Stimulated activated CD4-positive, alpha-beta T cell treated with anti-CD3 and anti-CD28 coated beads, Interleukin-4, amount 100 ng/mL, for 24 hours (primary cell): ENCODE measurements at places on chromosomes 16 and 17.

- DNase-seq: peak; percentile 84
Measured at GRCh38 chr16:85821390-85822135, 22.1 kb downstream of the COX4I1 start.

DNA sequence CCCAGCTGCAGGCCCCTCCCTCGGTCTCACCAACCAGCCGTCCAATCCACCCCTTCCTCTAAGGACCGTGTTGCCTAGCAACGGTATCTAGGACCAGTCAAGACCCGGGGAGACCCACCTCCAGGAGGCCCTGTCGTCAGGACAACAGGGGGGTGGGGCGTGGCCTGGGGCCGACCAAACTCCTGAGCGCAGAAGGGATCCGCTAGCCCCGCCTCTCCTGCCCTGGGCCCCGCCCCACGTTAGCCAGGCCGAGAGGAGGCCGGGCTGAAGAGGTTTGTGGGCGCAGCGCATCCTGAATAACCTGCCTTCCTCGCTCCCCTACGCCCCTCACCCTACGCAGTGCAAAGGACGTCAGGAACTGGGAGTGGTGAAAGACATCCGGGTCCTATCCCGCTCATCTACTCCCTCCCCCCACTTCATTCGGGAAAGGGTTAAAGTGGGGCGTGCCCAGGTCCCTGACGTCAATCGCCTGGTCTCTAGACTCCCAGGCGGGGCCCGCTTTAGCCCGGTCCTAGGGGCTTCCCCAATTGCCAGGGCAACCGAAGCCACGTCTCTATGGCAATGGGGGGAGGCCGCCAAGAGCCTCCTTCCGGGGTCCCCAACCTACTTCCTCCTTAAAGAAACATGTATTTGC is 14.7 kb downstream of the DLG4 start:
- DNase-seq: peak; percentile 89

GRCh38 chr16:23423496-23424049 is 29.4 kb downstream of the COG7 start:
- DNase-seq: no peak

DNA sequence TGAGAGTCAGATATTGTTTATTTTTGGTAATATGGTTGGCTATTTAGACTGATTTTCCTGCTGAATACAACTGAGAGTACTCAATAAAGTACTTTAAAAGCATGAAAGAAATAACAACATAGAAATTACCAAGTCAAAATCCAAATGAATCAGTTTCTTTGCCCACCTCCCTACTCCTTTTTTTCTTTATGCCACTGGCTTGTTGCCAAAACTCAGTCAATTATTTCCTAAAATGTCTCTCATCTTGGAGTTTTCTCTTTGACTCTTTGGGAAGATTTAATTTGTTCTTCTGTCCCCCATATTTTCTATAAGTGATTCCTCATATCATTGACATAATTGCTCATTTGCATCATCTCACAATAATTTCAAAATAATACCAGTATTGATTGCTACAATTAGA is 2.6 kb upstream of the OMG start:
- no peak for DNase-seq

DNA sequence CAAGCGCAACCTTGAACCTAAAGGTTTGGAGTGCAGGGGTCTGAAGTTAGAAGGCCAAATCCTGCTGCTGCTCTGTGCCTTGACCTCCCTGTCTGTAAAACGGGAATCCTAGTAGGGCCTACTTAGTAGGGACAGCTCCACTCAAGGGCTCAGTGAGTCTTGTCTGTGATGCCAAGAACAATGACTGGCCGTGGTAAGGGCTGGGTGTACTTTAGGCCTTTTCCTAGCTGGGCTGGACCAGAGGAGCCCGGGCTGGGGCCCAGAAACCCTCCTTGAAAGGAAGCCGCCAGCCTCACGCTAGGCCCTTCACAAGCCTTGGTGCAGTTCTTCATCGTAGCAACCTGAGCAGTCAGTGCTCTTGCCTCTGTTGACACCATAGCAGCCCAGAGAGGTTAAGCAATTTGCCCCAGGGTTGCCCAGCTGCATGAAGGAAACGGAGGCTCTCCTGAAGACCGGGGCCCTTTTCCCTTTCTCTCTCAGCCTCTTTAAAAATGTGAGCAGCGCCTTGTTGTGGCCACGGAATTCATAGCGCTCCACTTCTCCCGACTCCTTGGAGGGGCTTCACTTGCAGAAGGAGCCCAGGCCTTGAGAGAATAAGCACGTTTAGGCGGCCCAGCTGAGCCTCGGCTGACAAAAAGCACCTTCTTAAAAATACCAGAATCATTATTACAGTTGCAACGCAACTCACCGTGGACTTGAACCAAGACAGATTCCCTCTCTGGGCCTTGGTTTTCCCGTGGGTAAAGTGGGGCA is 4.4 kb downstream of the NECAB2 start:
- DNase-seq: no peak

DNA sequence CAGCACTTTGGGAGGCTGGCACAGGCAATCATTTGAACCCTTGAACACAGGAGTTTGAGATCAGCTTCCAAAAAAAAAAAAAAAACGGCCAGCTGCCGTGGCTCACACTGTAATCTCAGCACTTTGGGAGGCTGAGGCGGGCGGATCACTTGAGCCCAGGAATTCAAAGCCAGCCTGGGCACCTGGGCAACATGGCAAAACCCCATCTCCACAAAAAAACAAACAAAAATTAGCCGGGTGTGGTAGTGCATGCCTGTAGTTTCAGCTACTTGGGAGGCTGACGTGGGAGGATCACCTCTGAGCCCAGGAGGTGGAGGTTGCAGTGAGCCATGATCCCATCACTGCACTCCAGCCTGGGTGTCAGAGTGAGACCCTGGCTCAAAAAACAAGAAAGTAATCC is 39.0 kb downstream of the GRB2 start:
- DNase-seq: no peak

- no peak for DNase-seq
Measured at GRCh38 chr17:75584849-75585175, 2.8 kb upstream of the MYO15B start.

DNA sequence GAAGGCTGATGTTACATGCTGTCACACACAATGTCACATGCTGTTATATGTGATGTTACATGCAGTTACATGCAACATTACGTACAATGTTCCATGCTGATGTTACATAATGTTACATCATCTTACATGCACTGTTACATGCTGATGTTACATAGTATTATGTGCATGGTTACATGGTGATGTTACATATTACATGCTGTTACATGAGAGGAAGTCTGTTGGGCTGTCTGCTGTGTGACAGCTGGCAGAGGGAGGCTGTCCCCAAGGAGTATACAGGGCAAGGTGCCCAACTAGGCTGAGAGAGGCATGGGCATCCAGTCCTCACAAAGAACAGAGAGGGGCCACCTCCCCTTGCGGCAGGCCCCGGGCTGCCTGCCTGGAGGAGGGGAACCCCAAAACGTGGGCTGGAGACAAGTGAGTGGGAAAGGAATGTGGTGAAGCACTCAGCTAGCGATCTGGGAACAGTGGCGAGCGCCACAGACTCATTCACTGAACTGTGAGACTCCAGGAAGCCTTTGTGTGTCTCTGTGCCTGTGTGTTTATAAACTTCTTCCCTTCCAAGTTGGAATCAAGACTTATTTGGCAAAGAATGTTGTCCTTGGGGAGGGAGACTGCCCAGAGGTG is 30.6 kb downstream of the TMEM92 start:
- no peak for DNase-seq

DNA sequence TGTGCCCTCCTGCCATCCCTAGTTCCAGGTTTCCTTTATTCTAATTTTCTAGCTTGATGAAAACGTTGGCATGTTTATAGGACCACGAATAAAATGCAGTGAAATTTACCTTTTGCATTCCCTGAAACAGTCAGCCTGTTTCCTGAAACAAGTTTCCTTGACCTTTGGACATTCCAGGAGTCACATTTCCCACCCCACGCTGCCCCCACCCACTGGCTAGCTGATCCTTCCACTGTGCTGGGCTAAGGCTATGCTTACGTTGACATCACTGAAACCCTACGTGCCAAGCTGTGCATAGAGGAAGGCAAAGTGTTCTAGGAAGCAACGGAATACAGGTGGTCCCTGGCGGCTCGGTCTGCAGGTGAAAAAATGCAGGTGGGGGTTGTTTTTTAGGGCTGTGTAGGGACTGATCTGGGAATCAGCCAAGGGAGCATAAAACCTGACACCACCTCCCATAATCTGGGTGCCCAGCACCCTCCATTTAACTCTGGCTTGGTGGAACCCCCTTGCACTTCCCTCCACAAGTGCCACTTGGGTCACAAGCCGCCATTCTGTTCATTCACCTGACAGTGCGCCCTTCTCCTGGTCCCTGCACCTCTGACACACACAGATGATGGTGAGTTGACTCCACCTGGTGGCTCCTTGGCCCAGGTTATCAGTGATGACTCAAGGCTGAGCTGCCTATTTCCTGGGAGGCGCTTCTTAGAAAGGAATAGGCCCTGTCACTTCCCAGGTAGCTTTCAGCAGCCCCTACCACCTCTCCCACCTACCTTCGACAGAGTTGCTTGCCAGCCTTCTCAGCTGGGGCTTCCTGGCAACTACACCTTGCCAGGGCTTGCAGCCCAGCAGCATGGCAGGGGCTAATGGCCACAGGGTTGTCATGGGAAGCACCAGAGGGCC is 83.7 kb downstream of the N4BP1 start:
- DNase-seq: peak; percentile 38

DNA sequence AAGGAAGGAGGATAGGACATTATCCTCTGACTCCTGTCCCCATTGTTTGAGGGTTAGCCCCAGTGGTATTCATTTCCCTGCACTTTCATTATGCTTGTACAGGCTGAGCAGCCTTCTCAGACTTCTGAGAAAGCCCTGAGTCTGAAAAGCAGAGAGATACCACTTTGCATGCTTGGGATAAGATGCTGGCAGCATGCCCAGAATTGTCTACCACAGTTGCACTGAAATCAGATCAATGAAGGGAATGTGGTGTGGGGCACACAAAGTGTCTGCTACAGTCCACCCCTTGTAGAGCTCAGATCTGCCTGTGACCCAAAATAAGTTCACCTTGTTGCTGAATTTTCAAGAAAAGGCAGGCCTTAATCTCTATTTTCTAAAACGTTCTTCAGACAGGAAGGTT is 160.6 kb downstream of the CCT6B start:
- no peak for DNase-seq

- DNase-seq: no peak
Measured at GRCh38 chr16:61934601-61935000, 101.6 kb downstream of the CDH8 start.

DNA sequence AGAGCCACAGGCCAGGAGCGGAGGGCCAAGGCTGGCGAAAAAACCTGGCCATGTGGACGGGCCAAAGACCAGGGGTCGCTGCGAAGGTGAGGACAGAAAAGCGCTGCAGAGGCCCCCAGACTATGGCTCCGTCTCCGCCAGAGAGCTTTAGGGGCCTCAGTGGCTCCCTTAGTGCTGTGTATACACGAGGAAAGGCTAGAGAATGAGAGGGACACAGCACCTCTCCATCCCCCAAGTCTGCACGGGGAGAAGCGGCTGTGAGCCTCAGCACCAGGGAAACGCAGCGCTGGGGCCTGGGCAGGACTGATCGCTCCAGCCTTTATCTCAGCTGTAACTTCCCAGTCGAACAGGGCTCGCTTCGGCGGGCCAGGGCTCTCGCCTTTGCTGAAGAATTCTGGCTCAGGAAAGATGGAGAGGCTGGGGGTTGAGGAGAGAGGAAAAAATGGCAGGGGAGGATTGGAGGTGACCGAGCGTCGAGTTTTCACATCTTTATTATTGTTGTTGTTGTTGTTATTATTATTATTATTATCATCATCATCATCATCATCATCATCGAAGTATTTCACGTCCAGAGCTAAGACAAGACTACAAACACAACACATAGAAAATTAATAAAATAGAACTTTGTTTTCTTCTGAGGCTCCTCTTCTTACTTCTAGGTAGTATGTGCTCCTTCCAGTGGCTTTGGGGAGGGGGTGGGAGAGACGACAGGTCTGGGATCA is 1.9 kb upstream of the HOXB5 start:
- DNase-seq: no peak

DNA sequence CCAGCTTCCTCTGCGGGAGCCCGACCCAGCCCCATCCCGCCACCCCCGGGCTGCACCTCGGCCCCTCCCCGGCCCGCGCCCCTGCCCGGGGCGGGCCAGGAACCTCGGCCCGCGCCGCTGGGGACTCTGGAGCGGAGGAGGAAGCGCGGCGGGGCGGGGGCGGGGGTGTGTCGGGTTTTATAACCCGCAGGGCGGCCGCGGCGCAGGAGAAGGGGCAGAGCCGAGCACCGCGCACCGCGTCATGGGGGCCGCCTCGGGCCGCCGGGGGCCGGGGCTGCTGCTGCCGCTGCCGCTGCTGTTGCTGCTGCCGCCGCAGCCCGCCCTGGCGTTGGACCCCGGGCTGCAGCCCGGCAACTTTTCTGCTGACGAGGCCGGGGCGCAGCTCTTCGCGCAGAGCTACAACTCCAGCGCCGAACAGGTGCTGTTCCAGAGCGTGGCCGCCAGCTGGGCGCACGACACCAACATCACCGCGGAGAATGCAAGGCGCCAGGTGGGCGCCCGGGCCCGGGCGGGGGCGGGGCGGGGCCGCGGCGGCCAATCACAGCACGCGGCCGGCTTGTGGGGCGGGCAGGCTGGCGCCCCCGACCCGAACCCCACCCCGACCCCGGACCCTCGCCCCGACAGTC is at the start of gene ACE:
Gene ACE, plus strand, starts transcription at position 208 of the 626 bp plus-strand sequence. Its CDS starts 34 bp downstream, at position 242.
- DNase-seq: peak; percentile 42

DNA sequence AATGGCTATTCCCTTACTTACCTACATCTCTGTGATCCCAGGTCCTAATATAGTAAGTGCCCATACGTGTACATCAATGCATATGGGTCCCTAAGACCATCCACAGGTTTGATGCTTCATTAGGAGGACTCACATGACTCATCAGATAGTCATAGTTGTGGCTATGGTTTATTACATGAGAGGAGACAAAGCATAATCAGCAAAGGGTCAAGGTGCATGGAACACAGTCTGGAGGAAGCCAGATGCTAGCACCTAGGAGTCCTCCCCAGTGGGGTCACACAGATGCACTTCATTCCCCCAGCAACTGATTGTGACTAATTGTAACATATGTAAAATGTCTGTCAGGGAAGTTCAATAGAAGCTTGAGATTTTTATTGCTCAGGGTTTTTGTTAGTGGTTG is 42.8 kb downstream of the PHKB start:
- no peak for DNase-seq

- no peak for DNase-seq
Measured at GRCh38 chr16:66251476-66252160, 114.9 kb upstream of the CDH5 start.

DNA sequence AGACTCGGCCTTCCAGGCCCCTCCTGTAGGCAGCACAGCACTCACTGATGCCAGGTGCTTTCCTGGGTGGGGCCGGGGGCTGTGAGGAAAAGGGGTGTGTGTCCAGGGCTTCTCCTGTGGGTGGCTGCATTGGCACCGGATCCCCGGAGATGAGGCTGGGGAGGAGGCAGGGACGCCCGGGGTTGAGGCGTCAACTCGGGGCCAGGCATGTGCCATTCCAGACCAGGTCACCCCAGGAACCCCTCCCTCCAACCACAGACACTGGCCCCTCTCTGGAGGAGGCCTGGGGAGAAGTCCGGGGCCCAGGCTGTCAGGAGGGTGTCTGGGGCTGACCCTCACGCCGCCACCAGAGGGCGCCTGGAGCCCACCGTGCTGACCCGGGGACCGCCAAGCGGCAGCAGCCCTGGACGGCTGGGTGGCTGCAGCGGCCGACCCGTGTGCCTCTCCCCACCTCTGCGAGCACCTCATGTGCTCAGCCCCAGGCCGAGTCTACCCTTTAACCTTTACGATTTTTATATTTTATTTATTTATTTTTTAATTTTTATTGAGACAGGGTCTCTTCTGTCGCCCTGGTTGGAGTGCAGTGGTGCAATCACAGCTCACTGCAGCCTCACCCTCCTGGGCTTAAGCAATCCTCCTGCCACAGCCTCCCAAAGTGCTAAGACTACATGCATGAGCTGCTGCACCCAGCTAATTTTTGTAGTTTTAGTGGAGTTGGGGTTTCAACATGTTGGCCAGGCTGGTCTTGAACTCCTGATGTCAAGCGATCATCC is 3.2 kb upstream of the METRN start:
- peak; percentile 83 for DNase-seq

- peak; percentile 93 for DNase-seq
Measured at GRCh38 chr17:35244341-35245195, 1.7 kb downstream of the SLFN5 start.
